ENCODE measurements at places on chromosomes 3 and 15.

DNA sequence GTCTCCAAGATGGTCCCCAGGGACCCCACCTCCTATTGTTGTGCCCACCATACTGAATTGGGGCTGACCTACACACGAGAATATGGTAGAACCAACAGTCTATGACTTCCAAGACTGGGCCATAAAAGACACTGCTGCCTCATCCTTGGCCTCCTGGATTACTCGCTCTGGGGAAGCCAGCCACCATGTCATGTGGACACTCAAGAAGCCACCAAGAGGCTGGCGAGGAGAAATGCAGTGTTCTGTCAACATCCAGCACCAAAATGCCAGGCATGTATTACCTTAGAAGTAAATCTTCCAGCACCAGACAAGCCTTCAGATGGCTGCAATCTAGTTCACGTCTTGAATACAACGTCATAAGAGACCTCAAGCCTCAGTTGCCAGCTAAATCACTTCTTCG is 17.1 kb upstream of the TPM1 start:
- no peak for DNase-seq

- DNase-seq: no peak
These were observed 11.2 kb upstream of the TXNRD3 start for GRCh38 chr3:126665959-126666657.

GRCh38 chr3:14285548-14285925 is 106.9 kb downstream of the LSM3 start:
- no peak for DNase-seq

DNA sequence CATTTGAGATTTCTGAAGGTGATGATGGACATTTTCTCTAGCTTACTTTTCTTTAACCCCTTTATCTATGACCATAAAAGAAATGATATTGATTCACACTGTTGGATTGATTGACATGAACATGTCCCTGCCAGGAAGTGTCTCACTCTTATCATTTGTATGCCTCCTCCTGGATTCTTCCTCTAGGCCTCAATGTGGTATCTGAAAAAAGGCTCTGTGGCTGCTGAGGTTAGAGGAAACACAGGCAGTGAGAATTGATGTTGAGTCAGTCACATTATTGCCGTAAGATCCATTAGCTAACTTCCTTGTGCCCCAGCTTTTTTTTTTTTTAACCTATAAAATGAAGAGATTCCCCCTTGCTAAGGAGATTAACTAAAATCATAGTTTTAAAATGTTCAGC is 8.0 kb upstream of the THRB start:
- peak; percentile 40 for DNase-seq

DNA sequence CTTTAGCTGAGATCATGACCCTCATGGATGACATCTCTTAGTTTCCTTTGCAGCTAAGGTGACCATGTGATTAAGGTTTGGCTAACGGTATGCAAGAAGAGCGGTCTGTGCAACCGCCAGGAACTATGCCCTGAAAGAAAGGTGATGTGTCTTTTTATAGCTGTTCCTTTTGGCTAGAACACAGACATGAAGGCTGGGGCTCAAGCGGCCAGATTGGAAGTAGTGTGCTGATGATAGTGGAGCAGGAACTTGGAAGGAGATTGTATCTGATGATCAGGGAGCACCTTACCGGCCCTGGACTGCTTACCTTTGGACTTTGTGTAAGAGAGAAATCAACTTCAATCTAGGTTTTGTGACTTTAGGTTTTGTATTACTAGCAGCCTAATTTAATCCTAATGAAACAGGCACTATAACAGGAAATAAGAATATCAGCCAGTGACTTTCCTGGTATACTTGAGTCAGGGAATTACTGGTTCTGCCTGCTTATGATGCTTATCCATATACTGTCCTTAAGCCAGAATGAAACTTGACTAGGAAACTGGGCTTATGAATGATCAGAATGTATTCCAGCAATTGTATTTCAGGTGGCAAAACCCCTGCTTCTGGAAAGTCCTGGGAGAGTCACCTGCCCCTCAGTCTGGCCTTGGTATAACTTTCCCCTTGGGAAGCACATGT is 164.3 kb upstream of the LRIG1 start:
- no peak for DNase-seq

DNA sequence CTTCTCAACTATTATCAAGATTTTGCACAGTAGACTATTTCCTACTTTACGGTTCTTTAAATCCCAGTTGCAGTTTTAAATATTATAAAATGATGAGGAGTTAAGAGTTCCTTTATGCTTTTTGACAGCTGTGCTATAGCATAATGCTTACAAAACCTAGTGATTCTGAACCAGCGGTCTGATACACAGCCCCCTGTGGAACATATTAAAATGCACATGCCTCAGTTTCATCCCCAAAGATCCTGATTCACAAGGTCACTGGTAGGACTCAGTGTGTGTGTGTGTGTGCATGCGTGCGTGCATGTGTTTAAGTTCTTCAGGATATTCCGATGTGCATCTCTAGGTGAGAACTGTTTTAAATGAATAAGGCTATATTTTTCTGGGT is 330.1 kb upstream of the TPM1 start:
- no peak for DNase-seq

GRCh38 chr3:41236228-41236627 is 36.9 kb downstream of the CTNNB1 start:
- DNase-seq: no peak

- DNase-seq: peak; percentile 2
These were observed 191.6 kb upstream of the MEIS2 start for GRCh38 chr15:37291920-37292319.

DNA sequence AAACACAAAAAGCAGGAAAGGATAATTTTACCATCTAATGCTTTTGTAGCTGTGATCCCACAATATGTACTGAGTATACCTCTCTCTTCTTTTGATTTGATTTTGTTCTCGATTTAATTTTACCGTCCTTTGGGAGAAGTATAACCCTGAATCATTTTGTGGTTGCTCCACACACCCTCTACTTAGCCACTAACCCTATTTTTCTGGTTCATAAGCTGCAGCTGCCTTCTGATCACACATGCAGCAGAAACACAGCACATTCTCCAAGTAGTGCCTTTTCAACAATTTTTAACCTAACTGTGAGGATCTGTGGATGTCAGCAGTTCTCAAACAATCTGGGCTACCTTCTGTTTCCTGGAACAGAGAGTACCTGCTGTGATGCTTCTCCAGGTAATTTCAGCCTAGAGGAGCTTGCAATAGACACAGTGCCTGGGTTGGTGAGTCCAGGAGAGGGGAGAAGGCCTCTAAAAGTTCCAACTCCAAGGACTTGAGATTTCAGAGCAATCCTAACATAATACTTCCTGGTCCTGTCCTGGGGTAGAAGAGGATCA is 40.3 kb downstream of the HGD start:
- no peak for DNase-seq

GRCh38 chr3:69326855-69327300 is 59.0 kb downstream of the FRMD4B start:
- DNase-seq: no peak

GRCh38 chr3:156507285-156507684 is 47.6 kb downstream of the SSR3 start:
- peak; percentile 42 for DNase-seq

DNA sequence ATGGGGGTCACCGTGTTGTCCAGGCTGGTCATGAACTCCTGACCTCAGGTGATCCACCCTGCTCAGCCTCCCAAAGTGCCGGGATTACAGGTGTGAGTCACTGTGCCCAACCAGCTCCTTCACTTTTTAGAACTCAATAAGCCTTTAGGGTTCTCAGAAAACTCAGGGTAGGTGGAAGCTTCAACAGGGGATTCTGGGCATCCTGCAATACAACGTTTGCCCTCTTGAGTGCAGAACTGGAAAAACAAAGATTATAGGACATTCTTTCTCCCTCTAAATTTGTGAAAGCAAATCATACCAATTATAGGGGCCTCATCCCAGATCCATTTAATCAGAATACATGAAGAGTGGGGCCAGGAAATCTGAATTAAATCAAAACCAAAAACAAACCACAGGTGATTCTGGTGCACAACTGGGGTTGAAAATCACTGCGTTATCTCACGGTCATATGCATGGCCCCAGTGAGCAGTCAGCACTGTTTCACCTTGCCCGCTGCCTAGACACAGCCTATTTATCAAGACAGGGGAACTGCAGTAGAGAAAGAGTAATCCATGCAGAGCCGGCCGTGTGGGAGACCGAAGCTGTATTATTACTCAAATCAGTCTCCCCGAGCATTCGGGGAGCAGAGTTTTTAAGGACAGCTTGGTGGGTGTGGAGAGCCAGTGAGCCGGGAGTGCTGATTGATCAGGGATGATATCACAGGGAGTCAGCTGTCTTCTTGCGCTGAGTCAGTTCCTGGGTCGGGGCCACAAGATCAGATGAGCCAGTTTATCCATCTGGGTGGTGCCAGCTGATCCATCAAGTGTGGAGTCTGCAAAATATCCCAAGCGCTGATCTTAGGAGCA is 58.4 kb downstream of the TMEM44 start:
- DNase-seq: peak; percentile 61

- DNase-seq: no peak
These were observed 134.8 kb downstream of the PDE8A start for GRCh38 chr15:85116494-85116893.

- no peak for DNase-seq
These were observed 38.7 kb upstream of the HRH1 start for GRCh38 chr3:11115548-11115947.

GRCh38 chr3:14885307-14885706 is 62.1 kb upstream of the NR2C2 start:
- no peak for DNase-seq

DNA sequence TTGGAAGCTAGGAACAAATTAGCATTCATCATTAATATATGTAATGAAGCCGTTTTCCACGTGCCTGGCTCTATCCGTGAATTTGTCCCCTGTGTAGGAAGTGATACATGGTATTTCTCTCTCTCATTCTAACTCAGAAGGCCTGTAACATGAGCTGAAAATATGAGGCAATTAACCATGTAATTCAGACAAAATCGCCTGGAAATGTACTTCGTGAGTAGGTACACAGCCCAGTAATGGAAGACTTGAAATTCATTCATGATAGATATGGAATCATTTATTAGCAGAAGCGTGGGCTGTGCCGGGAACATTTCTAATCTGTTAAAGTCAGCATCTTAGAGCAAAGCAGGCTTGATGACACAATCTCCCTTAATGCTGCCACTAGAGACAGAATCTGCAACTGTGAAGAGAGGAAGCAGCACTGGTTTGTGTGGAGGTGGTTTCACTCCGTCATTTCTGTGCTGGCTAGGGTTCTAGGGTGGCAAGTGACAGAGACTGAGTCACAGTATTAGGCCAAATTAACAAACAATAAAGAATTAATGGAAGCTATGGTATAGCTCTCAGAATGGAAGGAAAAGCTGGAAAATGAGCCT is 225.0 kb upstream of the PROK2 start:
- DNase-seq: peak; percentile 11

DNA sequence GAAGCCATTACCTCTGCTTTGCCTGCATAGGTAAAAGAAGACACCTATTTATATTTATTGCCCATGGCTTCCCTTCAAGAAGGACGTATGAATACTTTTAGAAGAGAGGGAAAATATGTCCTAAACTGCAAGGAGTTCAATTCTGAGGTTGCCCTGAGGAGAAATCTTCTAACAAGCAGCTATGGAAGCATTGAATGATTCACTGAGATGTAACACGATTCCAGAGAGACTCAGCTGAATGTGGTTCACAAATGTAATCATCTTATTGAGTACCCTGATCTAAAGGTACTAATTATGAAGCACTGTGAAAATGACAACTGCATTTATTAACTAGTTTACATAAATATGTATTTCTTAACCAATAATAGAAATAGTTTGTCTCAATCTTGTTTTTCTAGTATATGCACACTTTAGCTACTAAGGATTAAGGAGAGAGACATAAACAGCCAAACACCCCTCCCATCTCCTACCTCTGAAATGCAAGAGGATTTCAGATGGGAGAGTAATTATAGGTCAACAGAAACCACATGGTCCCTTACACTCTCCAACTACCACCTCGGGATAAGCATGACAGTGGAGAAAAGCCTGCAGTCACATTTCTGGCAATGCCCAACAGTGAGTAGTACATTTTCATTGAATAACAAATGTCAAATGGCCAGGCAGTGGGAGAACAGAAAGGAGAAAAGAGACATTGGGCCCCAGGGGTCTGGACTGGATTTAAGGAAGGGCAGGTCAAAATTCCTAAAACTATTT is 506.2 kb upstream of the IL12A start:
- DNase-seq: no peak

Measured in fibroblast of skin of scalp (primary cell).